ENCODE measurements at places on chromosomes 2 and 18. TPM values are rescaled to one million over a fixed set of nuclear protein-coding genes. Genes with fewer than 3 reads are reported as not detected.

EFR3B gene
- total RNA-seq, result 0.10 TPM

TMEM169 gene
- 8.0 TPM for total RNA-seq

MERTK gene
- total RNA-seq, result 2.1 TPM

PUM2 gene
- total RNA-seq, result 96.8 TPM

TSPYL6 gene
- total RNA-seq, result not detected

SCG2 gene
- total RNA-seq, result 0.56 TPM

MC5R gene
- total RNA-seq, result not detected

IL1R2 gene
- 0.34 TPM for total RNA-seq

Data from Calu3 (cell line).